ENCODE measurements at places on chromosomes 16 and 17. TPM values are rescaled to one million over a fixed set of nuclear protein-coding genes. Genes with fewer than 3 reads are reported as not detected.

DNAH9 gene
- 7.2 TPM for total RNA-seq

NLE1 gene
- 13.5 TPM for total RNA-seq

CORO6 gene
- total RNA-seq, result 3.8 TPM

ITPRIPL2 gene
- total RNA-seq, result 65.7 TPM

NOTUM gene
- not detected for total RNA-seq

TBC1D3H gene
- not detected for total RNA-seq

KCNJ16 gene
- total RNA-seq, result 2.4 TPM

GPR179 gene
- 5.3 TPM for total RNA-seq

SLFN13 gene
- total RNA-seq, result 4.4 TPM

MFSD11 gene
- total RNA-seq, result 69.2 TPM

ABCC6 gene
- 0.29 TPM for total RNA-seq

GNGT2 gene
- 5.5 TPM for total RNA-seq

GRB7 gene
- 14.3 TPM for total RNA-seq

ANKRD40CL gene
- not detected for total RNA-seq

RDM1 gene
- total RNA-seq, result 3.5 TPM

CHD9NB gene
- total RNA-seq, result 4.1 TPM

AOC3 gene
- total RNA-seq, result 11.8 TPM

WNT3 gene
- not detected for total RNA-seq

TBC1D3G gene
- total RNA-seq, result not detected

HYDIN gene
- 9.6 TPM for total RNA-seq

DBF4B gene
- 9.3 TPM for total RNA-seq

FDXR gene
- 13.4 TPM for total RNA-seq

PLXDC1 gene
- total RNA-seq, result 3.3 TPM

CTRB1 gene
- not detected for total RNA-seq

KRTAP1-1 gene
- total RNA-seq, result not detected

VAT1L gene
- total RNA-seq, result 3.8 TPM

NAT9 gene
- total RNA-seq, result 21.8 TPM

CA5A gene
- total RNA-seq, result not detected

TBC1D3C gene
- 0.35 TPM for total RNA-seq

TBKBP1 gene
- total RNA-seq, result 24.8 TPM

ALDH3A1 gene
- total RNA-seq, result 7.1 TPM

KRTAP9-4 gene
- total RNA-seq, result not detected

ABR gene
- 192 TPM for total RNA-seq

LYZL6 gene
- total RNA-seq, result not detected

TSNAXIP1 gene
- total RNA-seq, result 3.5 TPM

PLA2G10 gene
- not detected for total RNA-seq

DNASE1 gene
- total RNA-seq, result 3.2 TPM

IRX3 gene
- 1.5 TPM for total RNA-seq

ZNF423 gene
- 33.5 TPM for total RNA-seq

TPSAB1 gene
- 3.9 TPM for total RNA-seq

GRIN2A gene
- 0.82 TPM for total RNA-seq

BAHCC1 gene
- 2.6 TPM for total RNA-seq

THOC6 gene
- 3.8 TPM for total RNA-seq

SCRN2 gene
- 43.1 TPM for total RNA-seq

C16orf46 gene
- 1.9 TPM for total RNA-seq

TM4SF5 gene
- total RNA-seq, result not detected

GGA2 gene
- total RNA-seq, result 96.0 TPM

PMP22 gene
- 246 TPM for total RNA-seq

TMEM235 gene
- not detected for total RNA-seq

HS3ST3A1 gene
- 7.7 TPM for total RNA-seq

CDH16 gene
- not detected for total RNA-seq

AATK gene
- 0.51 TPM for total RNA-seq

PPP1R27 gene
- total RNA-seq, result not detected

CTF1 gene
- total RNA-seq, result 2.3 TPM

IRX6 gene
- not detected for total RNA-seq

CBFA2T3 gene
- 0.90 TPM for total RNA-seq
